Heart left ventricle (tissue), 16 donors: ENCODE measurements at places on chromosomes 6 and 20. TPM values are rescaled to one million over a fixed set of nuclear protein-coding genes. Genes with fewer than 3 reads are reported as not detected.

DNA sequence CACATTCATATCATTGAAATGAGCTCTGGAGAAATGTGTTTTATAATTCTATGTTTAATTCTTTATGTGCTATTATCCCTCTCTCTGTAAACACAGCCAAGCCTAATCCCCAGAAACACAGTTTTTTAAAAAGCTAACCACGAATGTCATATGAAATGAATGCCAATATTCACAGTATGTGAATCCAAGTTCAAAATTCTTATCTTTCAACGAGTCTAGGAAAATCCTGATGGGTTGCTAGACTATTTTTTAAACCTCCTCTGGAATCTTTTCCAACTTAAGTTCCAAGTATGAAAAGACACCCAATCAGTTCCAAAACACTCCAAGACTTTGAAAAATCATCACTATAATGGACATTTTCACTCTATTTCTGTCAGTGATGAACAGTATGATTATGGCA lies 689.3 kb downstream of the HACE1 start:
- H3K27ac ChIP-seq = no peak overlapping the region
- H3K4me3 ChIP-seq = no peak overlapping the region
- no peak for DNase-seq
- no peaks in the 10 kb centered on the region for H3K27me3 ChIP-seq
- H3K36me3 ChIP-seq = no peaks in the 10 kb centered on the region
- H3K4me1 ChIP-seq = no peaks in the 10 kb centered on the region

The BCL2L1 gene
- 99.8 TPM for total RNA-seq

The FAXC gene
- total RNA-seq = 0.47 TPM

GRCh38 chr6:149132336-149132735 lies 185.2 kb upstream of the TAB2 start:
- H3K36me3 ChIP-seq = no peaks in the 10 kb centered on the region
- no peaks in the 10 kb centered on the region for H3K27me3 ChIP-seq
- no peak overlapping the region for H3K27ac ChIP-seq
- H3K4me1 ChIP-seq = peaks cover 14% of the 10 kb centered on the region
- no peak overlapping the region for H3K4me3 ChIP-seq
- DNase-seq = no peak

GRCh38 chr6:106056060-106056745 lies 29.9 kb upstream of the PRDM1 start:
- H3K36me3 ChIP-seq = no peaks in the 10 kb centered on the region
- no peaks in the 10 kb centered on the region for H3K27me3 ChIP-seq
- DNase-seq = no peak

DNA sequence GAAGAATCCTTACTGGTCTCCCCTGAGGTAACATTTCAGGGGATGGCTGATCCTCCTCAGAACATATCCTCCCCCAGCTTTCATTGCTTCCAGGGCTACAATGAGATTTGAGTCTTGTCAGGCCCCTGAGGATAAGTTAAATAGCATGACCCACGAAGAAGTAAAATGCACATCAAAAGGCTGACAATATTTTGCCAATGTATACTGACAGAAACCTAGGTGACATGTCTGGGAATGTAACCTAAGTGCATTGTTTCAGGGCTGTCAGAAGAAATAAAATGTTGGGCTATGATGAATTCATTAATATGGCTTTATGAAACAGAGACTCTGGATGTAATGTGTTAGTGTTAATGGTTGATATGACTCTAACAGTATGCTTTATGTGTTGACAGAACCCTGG lies 471.5 kb downstream of the HDGFL1 start:
- no peak for DNase-seq
- H3K36me3 ChIP-seq = no peaks in the 10 kb centered on the region
- H3K27ac ChIP-seq = no peak overlapping the region
- no peaks in the 10 kb centered on the region for H3K27me3 ChIP-seq
- no peak overlapping the region for H3K4me3 ChIP-seq
